ENCODE measurements at places on chromosomes 4 and X.

GRCh38 chrX:102154900-102155805 is 624 bp downstream of the BEX5 start:
- no peaks in the 10 kb centered on the region for H3K36me3 ChIP-seq
- no peak for DNase-seq
- H3K27ac ChIP-seq = peak overlapping the region; percentile 45
- H3K27me3 ChIP-seq = no peaks in the 10 kb centered on the region
- peak overlapping the region; percentile 77 for H3K4me3 ChIP-seq
- H3K4me1 ChIP-seq = no peaks in the 10 kb centered on the region

- DNase-seq = no peak
- H3K27ac ChIP-seq = peak overlapping the region; percentile 82
- peak overlapping the region; percentile 83 for H3K4me3 ChIP-seq
- H3K27me3 ChIP-seq = no peaks in the 10 kb centered on the region
- no peaks in the 10 kb centered on the region for H3K36me3 ChIP-seq
- no peaks in the 10 kb centered on the region for H3K4me1 ChIP-seq
Observed at GRCh38 chrX:34655501-34656455, 1.3 kb downstream of the TMEM47 start.

GRCh38 chr4:20454515-20454914 is 202.8 kb downstream of the SLIT2 start:
- no peaks in the 10 kb centered on the region for H3K4me1 ChIP-seq
- H3K36me3 ChIP-seq = no peaks in the 10 kb centered on the region
- H3K27ac ChIP-seq = no peak overlapping the region
- no peak overlapping the region for H3K4me3 ChIP-seq
- H3K27me3 ChIP-seq = no peaks in the 10 kb centered on the region

GRCh38 chr4:72791054-72791453 is 222.0 kb upstream of the ADAMTS3 start:
- no peaks in the 10 kb centered on the region for H3K4me1 ChIP-seq
- DNase-seq = no peak
- no peaks in the 10 kb centered on the region for H3K36me3 ChIP-seq
- no peaks in the 10 kb centered on the region for H3K27me3 ChIP-seq
- no peak overlapping the region for H3K4me3 ChIP-seq

DNA sequence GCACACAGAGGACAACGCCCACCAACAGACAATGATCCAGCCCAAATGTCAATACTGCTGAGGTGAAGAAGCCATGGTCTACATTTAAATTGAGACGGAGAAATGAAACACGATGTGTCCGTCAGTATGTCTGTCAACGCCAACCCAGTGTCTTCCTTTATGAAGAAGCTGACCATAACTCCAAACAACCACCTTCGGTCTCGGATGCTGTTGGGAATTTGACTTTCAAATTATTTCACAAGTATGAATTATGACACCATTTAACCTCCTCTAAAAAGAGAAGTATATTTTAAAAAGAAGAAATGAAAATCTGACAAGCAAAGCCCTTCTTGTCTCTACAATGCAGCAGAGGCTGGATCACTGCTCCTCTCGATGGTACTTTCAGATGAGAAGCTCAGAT is 123.7 kb upstream of the MAP3K15 start:
- no peak for DNase-seq
- no peak overlapping the region for H3K4me3 ChIP-seq
- no peak overlapping the region for H3K27ac ChIP-seq
- H3K36me3 ChIP-seq = no peaks in the 10 kb centered on the region
- H3K4me1 ChIP-seq = no peaks in the 10 kb centered on the region

GRCh38 chr4:52606726-52607125 is 52.4 kb downstream of the USP46 start:
- H3K4me1 ChIP-seq = peaks cover 10% of the 10 kb centered on the region
- no peak for DNase-seq
- H3K36me3 ChIP-seq = peaks cover 5% of the 10 kb centered on the region

GRCh38 chr4:101792056-101792590 is 1.6 kb downstream of the BANK1 start:
- no peak overlapping the region for H3K27ac ChIP-seq
- no peaks in the 10 kb centered on the region for H3K4me1 ChIP-seq
- no peak overlapping the region for H3K4me3 ChIP-seq
- DNase-seq = no peak
- no peaks in the 10 kb centered on the region for H3K36me3 ChIP-seq

DNA sequence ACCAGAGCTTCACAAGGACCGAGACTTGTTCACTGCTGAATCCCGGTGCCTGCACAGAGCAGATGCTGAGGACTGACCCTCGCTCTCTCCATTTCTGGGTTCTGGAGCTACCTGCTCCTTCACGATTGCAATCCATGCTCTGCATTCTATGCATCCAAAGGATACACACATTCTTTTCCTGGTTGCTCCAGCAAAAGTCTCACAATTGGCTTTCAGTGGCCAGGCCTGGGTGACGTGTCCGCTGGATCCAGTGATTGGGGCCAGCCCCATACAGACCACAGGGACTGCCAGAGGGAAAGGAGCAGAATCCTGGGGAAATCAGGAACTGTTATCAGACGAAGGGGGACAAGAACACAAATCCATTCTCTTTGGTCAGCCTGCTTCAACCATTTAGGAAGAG is 14.9 kb upstream of the CDKN2AIP start:
- no peak overlapping the region for H3K27ac ChIP-seq
- no peaks in the 10 kb centered on the region for H3K36me3 ChIP-seq
- H3K4me3 ChIP-seq = no peak overlapping the region
- no peaks in the 10 kb centered on the region for H3K27me3 ChIP-seq
- no peak for DNase-seq

- no peaks in the 10 kb centered on the region for H3K36me3 ChIP-seq
- DNase-seq = no peak
- H3K27ac ChIP-seq = peak overlapping the region; percentile 92
- H3K27me3 ChIP-seq = no peaks in the 10 kb centered on the region
- H3K4me3 ChIP-seq = peak overlapping the region; percentile 97
- peaks cover 11% of the 10 kb centered on the region for H3K4me1 ChIP-seq
Observed at GRCh38 chr4:55346851-55347255, 811 bp downstream of the SRD5A3 start.

DNA sequence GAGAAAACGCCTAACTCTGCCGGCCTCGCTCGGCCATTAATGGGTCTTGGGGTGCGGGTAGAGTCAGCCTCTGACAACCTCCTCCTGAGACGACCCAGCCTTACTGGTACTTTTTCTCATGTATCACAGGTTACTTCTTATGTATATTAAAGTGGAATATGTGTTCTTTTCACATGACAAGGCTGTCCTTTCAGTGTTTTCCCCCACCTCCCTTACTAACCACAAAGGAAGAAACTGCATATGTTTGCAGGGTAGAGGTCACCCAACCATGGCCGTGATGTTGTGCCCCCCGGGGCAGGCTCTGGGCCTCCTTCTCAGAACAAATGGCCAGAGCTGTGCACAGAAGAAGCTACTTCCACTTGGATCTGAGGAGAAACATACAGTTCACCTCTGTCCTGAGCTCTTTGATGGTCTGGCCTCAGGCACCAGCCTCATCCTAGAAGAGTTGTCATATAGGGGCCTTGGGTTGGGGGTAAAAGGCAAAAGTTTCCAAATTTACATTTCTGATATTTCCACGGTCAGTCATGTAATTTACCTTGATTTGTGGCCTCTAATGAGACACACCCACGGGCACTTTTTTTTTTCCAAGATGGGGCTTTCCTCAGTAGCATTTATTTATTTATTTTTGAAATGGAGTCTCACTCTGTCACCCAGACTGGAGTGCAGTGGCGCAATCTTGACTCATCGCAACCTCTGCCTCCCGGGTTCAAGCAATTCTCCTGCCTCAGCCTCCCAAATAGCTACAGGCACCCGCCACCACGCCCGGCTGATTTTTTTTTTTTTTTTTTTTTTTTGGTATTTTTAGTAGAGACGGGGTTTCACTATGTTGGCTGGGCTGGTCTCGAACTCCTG is 1.9 kb downstream of the SOWAHD start:
- no peak overlapping the region for H3K27ac ChIP-seq
- DNase-seq = no peak
- H3K4me1 ChIP-seq = peaks cover 6% of the 10 kb centered on the region
- no peaks in the 10 kb centered on the region for H3K27me3 ChIP-seq

DNA sequence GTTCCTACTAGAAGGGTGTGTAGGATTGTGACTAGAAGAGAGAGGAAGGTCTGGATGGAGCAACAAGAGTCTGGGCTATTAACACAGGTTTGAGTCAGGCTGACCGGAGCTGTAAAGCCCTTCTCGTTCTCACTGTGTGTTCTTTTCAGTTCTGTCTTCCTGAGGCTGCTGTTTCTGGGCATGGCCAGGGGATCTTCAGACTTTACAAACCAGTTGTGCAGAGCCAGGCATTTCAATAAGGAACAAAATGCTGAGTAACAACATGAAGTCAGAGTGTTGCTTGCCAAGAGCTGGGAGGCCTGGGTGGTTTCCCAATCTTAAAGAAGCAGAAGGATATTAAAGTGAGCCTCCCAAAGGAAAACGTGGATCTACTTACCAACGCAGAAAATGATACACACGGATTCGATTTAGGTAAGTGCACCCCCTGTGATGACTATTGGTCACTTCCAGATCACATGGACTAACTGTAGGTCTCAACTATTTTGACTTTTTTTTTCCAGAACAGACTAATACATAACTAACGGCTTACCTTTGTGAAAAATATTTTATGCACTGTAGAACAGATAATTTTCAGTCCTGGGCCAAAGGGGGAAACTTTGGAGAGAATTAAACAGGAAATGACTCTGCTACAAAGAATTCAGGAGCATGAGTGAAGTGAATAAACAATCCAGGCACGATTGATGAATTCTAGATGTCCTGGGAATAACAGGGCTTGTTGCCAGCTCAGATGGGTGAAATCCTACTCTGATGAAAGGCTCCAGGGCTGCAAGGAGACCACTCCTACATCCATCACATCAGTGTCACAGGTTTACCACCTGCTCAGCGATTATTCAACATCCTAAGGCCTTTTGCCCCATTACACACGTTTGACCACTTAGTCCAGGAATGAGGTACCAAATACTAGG is 94.5 kb downstream of the ANXA3 start:
- peak overlapping the region; percentile 25 for H3K4me3 ChIP-seq
- H3K27ac ChIP-seq = peak overlapping the region; percentile 80
- peak; percentile 52 for DNase-seq
- H3K36me3 ChIP-seq = no peaks in the 10 kb centered on the region

DNA sequence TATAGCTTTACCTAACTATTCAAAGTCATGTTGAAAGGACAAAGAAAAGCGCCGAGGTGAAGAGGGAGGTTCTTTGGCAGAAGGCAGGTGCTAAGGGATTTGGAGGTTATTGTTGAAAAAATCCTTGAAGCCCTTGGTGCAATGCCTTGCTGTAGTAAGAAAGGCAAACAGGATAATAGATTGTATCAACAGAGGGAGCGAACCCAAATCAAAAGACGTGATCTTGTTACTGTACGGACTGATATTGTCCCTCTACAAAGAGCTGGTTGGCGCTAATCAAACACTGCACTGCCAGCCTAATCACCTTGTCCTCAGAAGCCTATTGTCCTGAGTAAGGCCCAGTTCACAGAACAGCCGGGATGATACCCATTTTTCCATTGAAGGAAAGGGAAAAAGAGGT is 182.9 kb downstream of the ZIC3 start:
- no peaks in the 10 kb centered on the region for H3K4me1 ChIP-seq
- H3K36me3 ChIP-seq = no peaks in the 10 kb centered on the region
- no peak overlapping the region for H3K27ac ChIP-seq
- H3K4me3 ChIP-seq = no peak overlapping the region
- no peak for DNase-seq

- H3K27me3 ChIP-seq = no peaks in the 10 kb centered on the region
- H3K36me3 ChIP-seq = no peaks in the 10 kb centered on the region
- no peak for DNase-seq
- no peak overlapping the region for H3K4me3 ChIP-seq
- no peaks in the 10 kb centered on the region for H3K4me1 ChIP-seq
Observed at GRCh38 chr4:164438321-164438720, 315.6 kb upstream of the SMIM31 start.

DNA sequence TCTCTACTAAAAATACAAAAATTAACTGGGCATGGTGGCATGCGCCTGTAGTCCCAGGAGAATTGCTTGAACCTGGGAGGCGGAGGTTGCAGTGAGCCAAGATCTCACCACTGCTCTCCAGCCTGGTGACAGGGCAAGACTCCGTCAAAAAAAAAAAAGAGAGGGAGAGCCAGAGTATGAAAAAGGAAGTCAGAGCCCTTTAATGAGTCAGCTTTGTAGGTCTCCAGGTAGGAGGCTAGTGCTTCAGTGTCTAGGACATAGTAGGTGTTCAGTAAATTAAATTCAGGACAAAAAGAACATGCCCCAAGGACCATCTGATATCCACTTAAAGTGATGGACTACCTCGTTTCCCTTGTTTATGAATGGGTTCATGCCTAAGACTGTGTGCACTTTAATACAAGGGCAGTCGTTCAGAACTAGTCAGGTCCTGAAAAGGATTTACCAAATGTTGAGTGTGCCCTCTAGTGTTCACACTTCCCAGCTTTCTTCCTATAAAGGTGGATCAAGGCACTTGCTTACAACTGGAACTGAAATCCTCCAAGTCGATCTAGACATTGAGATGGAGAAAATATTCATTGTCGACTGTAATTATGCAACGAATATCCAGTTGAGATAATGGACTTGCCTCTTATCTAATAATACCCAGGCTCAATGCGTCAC is 29.0 kb downstream of the F9 start:
- no peaks in the 10 kb centered on the region for H3K4me1 ChIP-seq
- H3K36me3 ChIP-seq = no peaks in the 10 kb centered on the region
- no peak overlapping the region for H3K27ac ChIP-seq
- no peak for DNase-seq
- H3K4me3 ChIP-seq = no peak overlapping the region

DNA sequence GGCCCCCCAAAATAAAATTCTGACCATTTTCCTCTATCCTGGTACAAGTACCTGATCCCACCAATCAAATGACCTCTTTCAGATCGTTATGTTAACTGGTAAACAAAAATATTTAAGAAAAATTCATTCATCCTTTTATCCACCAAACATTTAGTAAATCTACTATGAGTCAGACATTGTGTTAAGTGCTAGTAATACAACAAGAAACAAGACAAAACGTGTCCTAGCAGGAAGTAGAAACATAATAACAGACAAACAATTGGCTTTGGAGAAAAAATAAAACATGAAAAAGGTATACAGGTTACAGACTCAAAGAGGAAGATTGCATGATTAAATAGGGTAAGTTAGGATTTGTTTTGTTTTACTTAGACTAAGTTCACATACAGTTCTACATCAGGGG is 43.7 kb downstream of the ANTXR2 start:
- no peak overlapping the region for H3K4me3 ChIP-seq
- no peaks in the 10 kb centered on the region for H3K4me1 ChIP-seq
- H3K27ac ChIP-seq = no peak overlapping the region
- no peak for DNase-seq
- peaks cover 5% of the 10 kb centered on the region for H3K36me3 ChIP-seq
- H3K27me3 ChIP-seq = no peaks in the 10 kb centered on the region

- H3K27me3 ChIP-seq = no peaks in the 10 kb centered on the region
- DNase-seq = no peak
- no peaks in the 10 kb centered on the region for H3K36me3 ChIP-seq
- no peak overlapping the region for H3K27ac ChIP-seq
Observed at GRCh38 chrX:134688839-134689238, 30.6 kb upstream of the PLAC1 start.

DNA sequence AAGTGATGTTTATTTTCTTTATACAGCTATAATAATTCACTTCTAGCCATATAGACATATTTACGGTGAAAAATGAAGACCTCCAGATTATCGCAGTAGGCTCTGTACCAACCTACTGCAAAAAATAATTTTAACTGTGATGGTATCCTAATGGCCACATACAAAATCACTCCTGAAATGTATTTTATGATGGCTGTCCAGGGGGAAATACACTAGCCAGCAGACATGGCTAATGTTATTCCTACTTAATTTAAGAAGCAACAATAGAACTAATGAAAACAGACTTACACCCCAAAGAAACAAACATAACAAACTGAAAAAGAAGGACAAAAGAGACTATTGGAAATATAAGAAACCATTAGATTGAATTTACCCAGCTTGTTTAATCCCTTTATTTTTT is 4.6 kb downstream of the NKX6-1 start:
- no peak for DNase-seq
- H3K4me3 ChIP-seq = no peak overlapping the region
- peaks cover 38% of the 10 kb centered on the region for H3K4me1 ChIP-seq
- H3K36me3 ChIP-seq = no peaks in the 10 kb centered on the region
